Kasumi-1 (cell line): ENCODE measurements at places on chromosomes 3 and 15.

DNA sequence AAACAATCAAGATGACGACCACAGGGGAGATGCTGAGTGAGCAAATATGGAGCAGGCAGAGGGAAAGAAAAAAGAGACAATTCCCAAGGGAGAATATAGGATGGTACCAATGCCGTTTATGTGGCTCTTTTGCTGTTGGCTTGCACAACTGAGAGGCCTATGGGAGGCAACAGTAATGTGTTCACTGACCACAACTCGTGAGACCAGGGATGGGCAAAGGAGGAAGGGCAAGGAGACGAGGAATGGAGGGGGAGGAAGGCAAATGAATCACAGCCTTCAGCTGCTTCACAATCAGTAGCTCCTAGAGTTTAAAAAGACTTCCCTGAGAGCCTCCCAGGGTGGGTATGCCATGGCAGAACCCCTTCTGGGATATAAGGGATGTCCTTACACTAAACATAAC is 131.5 kb downstream of the SLC9A9 start:
- DNase-seq: no peak

DNA sequence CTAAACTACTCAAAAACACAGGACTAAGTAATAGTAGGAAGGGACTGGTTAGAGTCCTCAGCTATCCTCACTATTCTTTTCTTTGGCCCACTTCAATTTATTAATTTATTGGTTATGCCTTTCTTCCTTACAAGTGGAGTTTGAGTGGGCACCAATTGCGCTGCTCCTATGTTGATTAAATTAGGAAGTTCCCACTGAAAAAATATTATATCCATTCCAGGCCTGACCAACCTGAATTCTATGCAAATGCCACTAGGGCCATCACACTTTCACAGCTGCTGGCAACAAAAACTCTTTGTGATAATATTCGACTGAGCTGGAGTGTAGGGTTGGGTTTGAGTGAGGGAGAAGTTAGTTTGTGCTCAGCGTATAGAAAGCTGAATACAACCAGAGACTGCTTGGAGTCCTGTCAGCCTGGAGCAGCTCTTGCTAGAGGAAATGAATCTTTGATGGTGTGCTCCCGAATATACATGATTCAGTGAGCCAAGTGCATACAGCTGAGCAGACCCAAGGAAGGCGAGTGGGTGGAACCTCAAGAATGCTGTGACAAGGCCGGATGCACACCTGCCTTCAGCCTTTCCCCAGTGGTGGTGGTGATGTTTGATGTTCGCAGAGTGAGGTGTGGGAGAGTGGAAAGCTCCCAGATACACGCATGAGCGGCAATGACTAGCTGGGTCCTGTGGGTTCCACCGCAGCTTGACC is 1.5 kb downstream of the ARHGEF3 start:
- no peak for DNase-seq

DNA sequence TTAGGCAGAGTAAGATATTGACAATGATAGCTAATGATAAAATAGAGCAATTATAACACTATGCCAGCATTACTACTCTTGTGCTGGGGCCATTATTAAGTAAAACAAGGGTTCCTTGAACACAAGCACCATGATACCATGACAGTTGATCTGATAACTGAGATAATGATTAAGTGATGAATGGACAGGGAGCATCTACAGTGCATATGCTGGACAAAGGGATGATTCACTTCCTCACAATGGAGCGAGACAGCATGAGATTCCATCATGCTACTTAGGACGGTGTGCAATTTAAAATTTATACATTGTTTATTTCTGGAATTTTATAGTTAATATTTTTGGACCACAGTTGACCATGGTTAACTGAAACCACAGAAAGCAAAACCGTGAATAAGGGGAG is 156.6 kb downstream of the FHIT start:
- DNase-seq: no peak

DNA sequence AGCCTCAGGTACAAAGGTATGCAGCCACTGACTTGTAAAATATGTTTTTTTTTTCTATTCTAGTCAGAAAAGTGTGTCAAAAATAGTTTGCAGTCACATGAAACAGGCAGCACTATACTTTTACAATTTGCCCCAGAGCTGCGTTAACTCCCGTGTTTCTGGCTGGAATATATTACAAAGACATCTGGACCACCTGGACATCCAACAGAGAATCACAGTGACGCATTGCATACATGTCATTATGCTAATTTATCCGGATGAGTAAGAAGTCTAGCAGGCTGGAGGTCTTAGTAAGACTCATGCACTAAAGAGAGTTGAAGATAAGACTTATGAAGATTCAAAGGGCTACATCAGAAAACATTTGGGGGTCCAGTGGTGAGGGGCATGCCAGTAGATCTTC is 39.2 kb upstream of the STRIT1 start:
- DNase-seq: no peak

DNA sequence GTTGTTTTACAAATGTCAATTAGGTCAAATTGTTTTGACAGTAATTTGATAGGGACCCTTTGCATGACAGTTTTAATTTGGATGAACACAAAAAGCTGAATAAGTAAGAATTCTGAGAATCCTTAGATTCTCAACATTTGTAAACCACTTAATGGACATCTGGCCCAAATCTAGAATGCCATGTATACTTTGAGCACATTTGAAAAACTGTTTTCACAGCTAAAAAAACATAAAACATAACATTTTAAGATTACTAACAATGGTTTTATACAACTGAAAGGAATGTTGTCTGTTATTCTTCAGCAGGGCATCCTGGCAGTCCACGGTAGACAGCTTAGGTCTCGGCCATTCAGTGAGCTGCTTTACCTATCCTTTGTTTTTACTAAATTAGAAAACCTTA is 34.5 kb upstream of the TM2D3 start:
- DNase-seq: no peak

DNA sequence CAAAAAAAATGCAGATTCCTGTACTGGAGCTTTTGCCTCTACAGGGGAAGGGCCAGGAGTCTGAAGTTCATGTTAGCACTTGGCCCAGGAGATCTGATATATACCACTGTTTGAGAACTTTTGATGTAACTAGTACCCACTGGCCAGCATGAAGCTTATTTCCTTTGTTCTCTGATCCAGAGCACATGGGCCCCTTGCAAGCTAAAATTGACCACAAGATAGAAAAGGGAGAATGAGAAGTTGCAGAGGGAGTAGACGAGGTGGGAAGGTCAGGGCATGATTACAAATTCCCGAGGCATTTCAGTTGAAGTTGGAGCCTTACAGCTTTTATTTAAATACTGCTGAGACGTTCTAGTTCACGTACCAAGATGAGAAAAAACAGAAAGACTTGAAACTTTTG is 28.2 kb downstream of the TGM4 start:
- no peak for DNase-seq

- no peak for DNase-seq
These were observed 21.7 kb downstream of the XYLB start for GRCh38 chr3:38368238-38368637.

GRCh38 chr15:74225928-74226327 is 10.2 kb upstream of the CCDC33 start:
- DNase-seq: no peak

DNA sequence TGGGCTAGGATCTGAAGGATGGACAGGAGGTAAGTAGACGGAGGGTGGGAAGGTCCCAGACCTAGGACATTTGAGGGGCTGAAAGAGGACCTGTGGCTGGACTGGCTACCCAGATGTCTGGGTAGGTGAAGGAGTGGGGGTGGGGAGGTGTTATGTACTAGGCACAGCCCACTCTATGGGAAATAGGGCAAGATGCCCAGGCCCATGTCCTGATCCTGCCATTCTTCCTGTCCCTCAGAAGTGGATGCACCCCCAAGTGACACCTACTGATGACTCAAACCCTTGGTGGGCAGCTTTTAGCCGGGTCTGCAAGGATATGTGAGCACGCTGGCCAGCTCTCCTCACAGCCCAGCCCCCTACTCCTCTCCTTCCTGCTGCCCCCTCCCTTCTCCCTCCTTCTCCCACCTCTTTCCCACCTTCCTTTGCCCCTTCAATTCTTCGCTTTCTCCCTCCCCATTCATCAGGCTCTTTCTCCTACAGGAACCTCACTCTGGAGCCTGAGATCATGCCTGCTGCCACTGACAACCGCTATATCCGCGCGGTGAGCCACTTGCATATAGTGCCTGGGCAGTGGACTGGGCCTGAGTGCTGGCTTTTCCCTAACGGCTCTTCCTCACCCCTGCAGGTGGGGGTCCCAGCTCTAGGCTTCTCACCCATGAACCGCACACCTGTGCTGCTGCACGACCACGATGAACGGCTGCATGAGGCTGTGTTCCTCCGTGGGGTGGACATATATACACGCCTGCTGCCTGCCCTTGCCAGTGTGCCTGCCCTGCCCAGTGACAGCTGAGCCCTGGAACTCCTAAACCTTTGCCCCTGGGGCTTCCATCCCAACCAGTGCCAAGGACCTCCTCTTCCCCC is 5.2 kb downstream of the ACY1 start:
- DNase-seq: no peak
